ENCODE measurements at places on chromosomes 13 and 19.

DNA sequence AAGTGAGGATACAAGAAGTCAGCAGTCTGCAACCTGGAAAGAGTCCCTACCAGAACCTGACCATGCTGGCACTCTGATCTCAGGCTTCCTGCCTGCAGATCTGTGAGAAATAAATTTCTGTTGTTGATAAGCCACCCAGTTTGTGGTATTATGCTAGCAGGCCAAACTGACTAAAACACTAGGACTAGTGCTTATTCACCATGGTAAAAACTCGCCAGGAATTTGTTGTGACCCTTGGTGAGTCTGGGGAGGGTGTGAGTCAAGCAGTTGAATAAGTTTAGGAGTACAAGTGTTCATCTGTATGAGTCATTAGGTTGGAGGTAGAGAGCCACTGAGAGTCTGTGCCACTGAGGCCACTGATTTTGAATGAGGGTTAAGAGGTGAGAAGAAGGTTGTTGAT lies 3.6 kb downstream of the ZIK1 start:
- DNase-seq: peak; percentile 24

GRCh38 chr13:60690604-60691003 lies 293.6 kb downstream of the TDRD3 start:
- DNase-seq: no peak

DNA sequence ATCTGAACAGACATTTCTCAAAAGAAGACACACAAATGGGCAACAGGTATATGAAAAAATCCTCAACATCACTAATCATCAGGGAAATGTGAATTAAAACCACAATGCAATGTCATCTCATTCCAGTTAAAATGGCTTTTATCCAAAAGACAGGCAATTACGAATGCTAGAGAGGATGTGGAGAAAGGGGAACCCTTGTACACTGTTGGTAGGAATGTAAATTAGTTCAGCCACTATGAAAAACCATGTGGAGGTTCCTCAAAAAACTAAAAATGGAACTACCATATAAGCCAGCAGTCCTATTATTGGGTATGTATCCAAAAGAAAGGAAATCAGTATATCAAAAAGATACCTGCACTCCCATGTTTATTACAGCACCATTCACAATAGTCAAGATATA lies 24.7 kb upstream of the ZC3H13 start:
- DNase-seq: no peak

- DNase-seq: no peak
These were observed 22.2 kb upstream of the SERPINE3 start for GRCh38 chr13:51317262-51317661.

DNA sequence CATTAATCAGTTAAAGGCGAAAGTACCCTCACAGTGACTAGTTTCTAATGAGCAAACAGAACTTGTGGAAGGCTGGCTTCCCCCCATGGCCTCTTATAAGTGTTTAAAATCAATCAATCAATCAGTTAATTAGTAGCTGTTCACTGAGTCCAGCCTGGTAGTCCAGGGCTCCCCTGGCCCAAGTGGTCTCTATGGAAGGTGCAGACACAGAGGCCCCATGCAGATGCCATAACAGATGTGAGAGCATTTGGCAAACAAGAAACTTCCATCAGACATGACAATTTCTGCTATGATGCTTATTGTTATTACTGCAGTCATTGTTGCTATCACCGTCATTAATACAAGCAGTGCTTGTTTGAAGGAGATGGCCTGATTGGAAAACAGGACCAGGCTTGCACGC lies 179.0 kb upstream of the TSHZ3 start:
- DNase-seq: no peak
